ENCODE measurements at places on chromosomes 2 and 18.
A peak's percentile ranks its signal among the peaks of the same experiment; 100 is the strongest.

DNA sequence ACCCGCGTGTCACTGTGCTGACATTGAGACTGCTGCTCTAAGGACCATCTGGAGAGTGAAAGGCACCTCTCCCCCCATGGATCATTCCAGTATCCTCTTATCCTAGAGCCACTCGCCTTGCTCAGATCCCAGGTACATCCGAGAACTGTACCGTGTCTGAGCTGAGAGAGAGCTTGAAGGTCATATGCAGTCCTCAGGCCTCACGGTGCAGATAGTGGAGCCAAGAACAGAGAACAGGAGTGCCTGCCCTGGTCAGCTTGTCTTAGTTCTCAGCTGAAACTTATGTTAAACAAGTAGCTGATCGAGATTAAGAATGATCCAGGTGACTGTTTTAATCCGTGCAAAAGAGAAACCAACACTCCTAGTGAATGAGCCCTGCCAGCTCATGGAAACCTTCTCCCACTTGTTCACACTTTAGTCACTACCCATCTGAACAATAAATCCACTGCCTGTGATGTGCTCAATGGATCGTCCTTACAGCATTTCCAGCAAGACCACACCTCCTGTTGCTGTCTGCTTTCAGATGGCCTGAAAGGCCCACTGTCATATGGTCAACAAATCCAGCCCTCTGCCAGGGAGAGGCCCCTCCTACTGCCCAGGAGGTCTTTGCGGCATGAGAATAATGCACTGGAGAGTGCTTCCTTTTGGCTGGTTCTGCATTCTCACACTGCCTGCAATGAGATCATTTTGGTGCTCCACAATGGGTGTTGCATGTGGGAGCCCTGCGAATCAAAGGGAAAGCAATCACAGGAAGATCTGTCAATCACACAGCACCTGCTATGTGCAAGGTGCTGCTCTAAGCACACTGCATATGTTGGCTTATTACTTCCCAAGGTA is 43.7 kb upstream of the APCDD1 start:
- DNase-seq: no peak

DNA sequence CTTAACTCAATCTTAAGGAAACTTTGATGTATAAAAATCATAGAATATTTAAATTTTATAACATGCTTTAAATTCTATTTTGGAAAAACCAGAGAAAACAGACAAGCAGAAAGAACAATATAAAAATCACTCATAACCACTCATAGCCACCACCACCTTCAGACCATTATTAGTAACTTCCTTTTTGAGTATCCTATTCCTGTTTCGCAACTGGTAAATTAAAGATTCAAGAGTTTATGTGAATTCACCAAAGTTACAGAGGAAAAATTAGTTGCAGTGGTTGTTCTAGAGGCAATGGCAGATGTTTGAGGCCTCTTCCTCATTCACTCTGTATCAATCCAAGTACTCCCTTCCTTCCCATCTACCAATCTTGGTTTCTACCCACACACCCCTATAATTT is 49.3 kb upstream of the PROKR1 start:
- no peak for DNase-seq

GRCh38 chr2:36455011-36455410 is 99.4 kb downstream of the CRIM1 start:
- DNase-seq: no peak

- peak; percentile 66 for DNase-seq
Measured at GRCh38 chr2:176931588-176932563, 280.7 kb upstream of the HNRNPA3 start.

GRCh38 chr2:68839260-68839833 is 31.9 kb downstream of the BMP10 start:
- DNase-seq: peak; percentile 42

- no peak for DNase-seq
Measured at GRCh38 chr2:189585226-189585756, 4.7 kb upstream of the SLC40A1 start.

DNA sequence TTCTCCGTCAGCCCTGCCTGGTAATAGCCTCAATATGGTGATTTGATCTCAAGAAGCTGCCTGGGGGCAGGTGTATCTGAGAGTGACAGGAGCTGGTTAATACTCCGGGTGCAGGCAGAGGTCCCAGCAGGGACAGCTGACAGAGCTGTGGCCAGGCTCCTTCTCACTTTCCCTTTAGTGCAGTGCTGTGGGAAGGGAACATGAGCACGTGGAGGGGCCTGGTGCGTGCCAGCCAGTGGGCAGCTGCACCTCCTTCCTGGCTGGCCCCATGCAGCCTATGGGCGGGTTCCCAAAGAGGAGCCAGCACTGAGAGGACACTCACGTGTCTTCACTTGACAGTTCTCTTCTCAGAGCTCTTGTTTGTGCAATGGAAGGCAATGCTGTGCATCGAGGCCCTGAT is 9.1 kb downstream of the CNNM4 start:
- DNase-seq: no peak

DNA sequence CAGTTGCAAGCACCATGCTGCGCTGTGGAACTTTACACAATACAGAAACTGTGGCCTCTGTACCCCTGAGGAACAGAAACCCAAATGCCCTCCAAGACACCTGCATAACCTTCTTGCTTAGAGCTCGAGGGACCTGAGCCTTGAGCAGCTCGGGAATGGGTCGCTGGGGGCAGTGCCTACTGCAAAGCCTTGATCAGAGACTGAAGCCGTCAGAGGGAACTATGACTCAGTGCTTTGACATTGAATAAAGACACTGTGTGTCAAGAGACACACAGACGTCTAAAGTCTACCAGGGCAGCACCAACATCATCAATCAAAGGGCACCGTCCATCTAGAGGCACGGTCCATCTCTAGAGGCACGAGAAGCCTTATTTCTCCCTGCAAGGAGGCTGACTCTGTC is 30.6 kb downstream of the GPR45 start:
- DNase-seq: no peak

Measured in CD4-positive, alpha-beta T cell treated with Interleukin-10 for 1 hour (primary cell).